ENCODE measurements at places on chromosomes 1 and 21. TPM values are rescaled to one million over a fixed set of nuclear protein-coding genes. Genes with fewer than 3 reads are reported as not detected.

DNA sequence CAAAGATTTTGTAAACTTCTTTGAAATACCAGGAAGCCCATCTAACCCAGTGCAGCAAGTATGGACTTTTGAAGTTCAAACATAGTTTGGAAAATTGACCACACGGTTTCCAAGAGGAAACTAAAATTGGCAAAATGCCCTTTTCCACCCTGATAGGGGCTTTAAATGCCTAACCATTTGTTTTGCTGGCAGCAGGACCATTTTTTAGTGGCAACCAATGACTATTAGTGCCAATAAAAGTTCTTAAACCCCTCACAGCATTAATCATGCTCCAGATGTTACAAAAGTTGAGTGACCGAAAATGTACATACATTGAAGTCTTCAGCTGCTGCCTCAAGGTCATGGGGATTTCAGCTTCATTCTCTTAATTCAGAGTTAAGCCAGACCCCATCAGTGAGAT is 46.4 kb upstream of the ENAH start:
- H3K4me1 ChIP-seq, result peaks cover 16% of the 10 kb centered on the region
- H3K27ac ChIP-seq, result peak overlapping the region; percentile 70
- no peak for DNase-seq
- no peaks in the 10 kb centered on the region for H3K27me3 ChIP-seq
- H3K4me3 ChIP-seq, result no peak overlapping the region

DNA sequence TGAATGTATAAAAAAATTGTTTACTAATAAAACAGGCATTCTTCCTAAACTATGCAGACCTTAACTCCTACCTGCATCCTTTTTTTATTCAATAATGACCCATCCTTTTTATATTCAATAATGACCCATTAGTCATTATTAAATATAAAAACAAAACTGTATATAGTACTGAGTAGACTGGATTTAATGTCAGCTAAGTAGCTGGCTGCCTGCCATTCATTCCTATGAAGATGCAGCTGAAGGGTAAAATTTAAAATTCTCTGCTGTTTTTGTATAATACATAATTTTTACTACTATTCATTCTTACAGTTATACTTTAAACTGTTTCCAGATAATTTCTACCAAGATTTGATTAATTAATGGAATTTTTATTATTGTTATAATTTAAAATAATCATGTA is 79.3 kb downstream of the DENND1B start:
- no peak overlapping the region for H3K27ac ChIP-seq
- H3K4me3 ChIP-seq, result no peak overlapping the region
- no peaks in the 10 kb centered on the region for H3K27me3 ChIP-seq
- no peak for DNase-seq
- no peaks in the 10 kb centered on the region for H3K36me3 ChIP-seq

The GJA8 gene
- not detected for total RNA-seq

The FCRL4 gene
- not detected for total RNA-seq

The DCDC2B gene
- not detected for total RNA-seq
